ENCODE measurements at places on chromosomes 5 and 9.

DNA sequence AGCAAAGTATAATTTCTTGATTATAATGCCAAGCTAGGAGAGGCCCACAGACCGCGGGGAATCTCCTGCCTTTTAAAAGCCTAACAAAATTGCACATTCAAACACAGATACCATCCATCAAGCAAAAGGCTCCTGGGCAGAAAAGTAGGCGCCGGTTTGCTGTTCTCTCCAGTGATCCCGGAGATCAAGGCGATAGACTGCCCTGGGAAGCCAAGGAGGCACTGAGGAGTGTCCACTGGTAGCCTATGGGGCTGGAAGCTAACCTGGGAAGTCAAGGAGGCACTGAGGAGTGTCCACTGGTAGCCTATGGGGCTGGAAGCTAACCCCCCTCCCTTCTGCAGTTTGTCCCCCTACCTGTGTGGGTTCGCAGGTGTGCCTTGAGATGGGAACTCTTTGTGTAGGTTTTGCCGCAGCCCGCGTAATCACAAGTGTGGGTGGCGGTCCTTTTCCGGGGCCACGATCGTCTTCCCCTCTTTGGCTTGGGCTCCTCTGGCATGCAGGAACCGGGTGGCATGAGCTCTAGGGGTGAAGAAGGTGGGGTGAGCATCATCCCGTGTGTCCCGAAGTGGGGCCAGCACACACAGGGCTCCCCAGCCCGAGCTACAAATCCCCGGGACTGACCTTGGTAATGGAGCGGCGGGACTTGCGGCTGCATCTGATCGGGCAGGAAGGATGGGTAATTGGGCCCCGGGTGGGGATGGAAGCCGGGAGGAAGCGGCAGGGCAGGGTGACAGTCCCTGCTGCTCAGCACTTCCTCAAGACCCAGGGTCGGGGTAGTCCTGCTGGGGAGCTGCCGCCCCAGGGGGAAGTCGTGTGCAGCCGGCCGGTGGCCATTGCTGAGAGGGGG is 2.7 kb downstream of the KLF4 start:
- DNase-seq: no peak

GRCh38 chr9:87336914-87337333 is 160.7 kb upstream of the DAPK1 start:
- DNase-seq: peak; percentile 76

DNA sequence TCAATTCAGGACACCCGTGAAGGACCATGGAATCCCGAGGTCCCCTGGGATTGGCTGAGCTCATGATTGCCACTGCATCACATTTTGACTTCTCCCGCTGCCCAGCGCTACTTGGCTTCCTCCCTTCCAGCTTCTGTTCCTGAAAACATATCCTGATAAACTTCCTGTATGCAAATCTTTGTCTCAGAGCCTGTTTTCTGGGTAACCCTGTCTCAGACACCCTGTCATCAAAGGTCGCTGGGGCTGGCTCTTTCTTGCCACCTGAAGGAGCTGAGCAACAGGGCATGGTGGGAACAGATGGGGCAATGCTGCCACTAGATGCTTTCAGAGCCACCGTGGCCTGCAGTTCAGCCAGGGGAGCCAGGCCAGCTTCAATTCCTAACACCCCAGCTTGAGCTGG is 154.3 kb upstream of the TBC1D2 start:
- DNase-seq: no peak

- DNase-seq: no peak
Measured at GRCh38 chr5:149643781-149644180, 62.5 kb downstream of the ARHGEF37 start.

DNA sequence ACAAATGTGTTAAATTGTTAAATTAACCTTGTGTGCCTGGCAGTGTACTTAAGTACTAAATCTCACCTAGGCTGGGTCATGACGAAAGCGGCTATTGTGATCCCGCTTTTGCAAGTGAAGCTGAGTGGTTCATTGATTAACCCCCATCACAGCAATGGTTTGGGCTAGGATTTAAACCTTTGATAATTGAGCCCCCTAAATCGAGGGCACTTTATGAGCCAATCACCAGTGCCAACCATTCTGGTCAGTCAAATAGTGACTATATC is 22.8 kb downstream of the HNRNPK start:
- no peak for DNase-seq

GRCh38 chr5:39394946-39395345 is 29.8 kb downstream of the DAB2 start:
- no peak for DNase-seq

GRCh38 chr5:154203798-154204578 is 13.5 kb downstream of the GALNT10 start:
- DNase-seq: no peak

Measured in NCI-H1105 treated with DMSO at 0.1 percent for 48 hours (cell line).